NCI-H1417 (cell line): ENCODE measurements at places on chromosomes 5 and 9.
A peak's percentile ranks its signal among the peaks of the same experiment; 100 is the strongest.

GRCh38 chr9:272251-273213 is 57.9 kb downstream of the DOCK8 start:
- no peak for DNase-seq

- no peak for DNase-seq
Measured at GRCh38 chr5:77139001-77139400, 51.9 kb upstream of the ZBED3 start.

DNA sequence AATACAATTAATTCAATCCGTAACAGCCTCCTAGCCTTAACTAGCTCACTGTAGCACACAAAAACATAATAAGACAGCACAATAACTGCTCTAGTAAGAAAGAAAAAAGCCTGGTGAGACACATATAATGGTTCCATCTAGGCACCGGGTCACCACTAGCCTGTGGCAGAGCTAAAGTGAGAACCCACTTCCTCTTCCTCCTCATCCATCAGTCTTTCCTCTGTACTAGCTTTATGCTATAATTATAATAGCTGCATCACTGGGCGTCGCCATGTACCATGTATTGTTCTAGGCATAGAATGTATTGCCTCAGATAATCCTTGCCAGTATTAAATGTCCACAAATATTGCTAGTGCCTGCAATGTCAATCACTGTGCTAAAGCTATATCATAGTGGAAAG is 23.1 kb downstream of the ADRB2 start:
- DNase-seq: no peak

DNA sequence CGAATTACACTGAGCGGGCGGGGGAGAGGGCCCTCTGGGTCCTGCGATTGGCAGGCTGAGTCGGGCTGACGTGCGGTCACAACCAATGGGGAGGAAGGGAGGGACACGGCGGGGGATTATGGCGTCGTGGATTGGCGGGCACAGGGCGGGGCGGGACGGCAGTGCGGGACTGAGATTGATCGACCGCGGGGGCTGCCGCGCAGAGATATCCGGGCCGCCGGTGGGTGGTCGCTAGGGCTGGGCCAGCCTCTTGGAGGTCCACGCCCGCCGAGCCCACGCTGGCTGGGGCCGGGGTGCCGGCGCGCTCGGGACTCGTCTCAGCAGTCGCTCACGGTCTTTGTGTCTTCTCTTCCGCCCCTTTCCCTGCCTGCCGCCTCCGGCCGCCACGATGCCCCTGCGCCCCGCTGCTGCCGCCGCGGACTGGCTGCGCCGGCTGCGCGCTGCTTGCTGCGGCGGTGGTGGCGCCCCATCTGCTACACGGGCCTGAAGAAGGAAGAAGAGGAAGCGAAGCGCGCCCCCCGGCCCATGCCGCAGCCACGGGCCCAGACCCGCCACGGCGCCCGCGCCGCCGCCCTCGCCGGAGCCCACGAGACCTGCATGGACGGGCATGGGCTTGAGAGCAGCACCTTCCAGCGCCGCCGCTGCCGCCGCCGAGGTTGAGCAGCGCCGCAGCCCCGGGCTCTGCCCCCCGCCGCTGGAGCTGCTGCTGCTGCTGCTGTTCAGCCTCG is at the start of gene RGMB:
TSS of gene RGMB (plus strand) at position 200 of the 728 bp plus-strand sequence. CDS start at position 608, 408 bp downstream.
- DNase-seq: peak; percentile 97

DNA sequence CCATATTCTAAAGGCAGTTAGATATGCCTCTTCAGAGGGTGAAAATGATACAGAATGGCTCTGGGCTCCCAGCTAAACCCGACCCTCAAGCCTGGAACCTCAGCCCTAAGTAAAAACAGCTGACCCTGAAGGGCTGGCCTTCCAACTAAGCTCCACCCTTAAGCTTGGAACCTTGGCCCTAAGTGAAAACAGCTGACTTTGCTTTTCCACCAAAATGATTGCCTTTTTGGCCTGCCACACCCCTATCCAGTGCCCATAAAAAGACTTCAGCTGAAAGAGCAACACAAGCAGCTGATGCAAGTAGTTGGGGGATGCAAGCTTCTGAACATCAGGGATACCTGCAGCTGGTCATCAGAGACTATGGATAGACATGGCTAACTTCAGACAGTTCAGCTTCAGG is 647.4 kb upstream of the SGCD start:
- no peak for DNase-seq

DNA sequence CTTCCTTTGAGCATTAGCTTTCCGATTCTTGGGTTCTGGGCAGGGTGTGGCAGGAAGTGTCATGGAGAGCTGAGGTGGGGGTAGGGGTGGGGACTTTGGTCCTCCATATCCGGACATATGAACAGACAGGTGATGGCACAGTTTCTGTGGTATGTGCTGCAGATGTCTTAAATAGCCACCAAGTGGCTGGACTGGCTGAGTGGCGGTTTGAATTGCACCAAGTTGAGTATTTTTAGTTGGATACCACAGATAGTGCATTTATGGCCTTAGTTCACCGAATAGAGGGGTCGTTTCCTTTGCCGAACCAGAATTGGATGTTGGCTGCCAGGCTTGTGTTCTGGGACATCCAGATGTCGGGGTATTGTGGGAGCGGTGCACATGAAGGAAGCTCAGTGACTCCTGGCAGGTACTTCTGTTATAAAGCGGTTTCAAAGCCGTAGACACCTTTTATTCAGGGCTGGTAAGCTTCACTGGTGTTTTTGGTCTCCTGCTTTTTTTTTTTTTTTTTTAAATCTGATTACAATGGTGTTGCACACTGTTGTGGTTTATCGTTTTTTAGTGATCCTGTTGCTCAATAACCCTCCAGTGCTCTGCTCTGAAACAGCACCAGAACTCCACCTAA is 15.1 kb upstream of the TNFAIP8 start:
- DNase-seq: no peak

GRCh38 chr5:65651144-65651543 is 26.3 kb downstream of the SHLD3 start:
- no peak for DNase-seq

- DNase-seq: no peak
Measured at GRCh38 chr5:160805376-160805775, 46.6 kb downstream of the ATP10B start.

DNA sequence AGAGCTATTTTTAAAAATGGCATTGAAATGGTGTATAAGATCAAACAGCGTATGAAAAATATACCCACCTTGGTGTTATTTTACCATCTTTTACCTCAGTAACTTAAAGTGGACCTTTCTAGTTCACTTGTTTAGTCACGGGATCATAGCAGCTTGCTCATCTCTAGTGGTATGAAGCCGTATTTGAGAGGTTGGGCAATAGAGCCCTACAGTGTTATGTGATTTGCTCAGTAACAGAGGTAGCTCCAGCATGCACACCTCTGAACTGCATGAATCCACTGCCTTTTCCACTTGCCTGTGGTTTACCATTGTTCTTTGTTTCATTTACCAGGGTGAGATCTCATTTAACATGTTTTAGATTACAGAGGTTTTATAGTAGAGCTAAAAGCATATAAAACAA is 134.4 kb downstream of the ATG10 start:
- no peak for DNase-seq

DNA sequence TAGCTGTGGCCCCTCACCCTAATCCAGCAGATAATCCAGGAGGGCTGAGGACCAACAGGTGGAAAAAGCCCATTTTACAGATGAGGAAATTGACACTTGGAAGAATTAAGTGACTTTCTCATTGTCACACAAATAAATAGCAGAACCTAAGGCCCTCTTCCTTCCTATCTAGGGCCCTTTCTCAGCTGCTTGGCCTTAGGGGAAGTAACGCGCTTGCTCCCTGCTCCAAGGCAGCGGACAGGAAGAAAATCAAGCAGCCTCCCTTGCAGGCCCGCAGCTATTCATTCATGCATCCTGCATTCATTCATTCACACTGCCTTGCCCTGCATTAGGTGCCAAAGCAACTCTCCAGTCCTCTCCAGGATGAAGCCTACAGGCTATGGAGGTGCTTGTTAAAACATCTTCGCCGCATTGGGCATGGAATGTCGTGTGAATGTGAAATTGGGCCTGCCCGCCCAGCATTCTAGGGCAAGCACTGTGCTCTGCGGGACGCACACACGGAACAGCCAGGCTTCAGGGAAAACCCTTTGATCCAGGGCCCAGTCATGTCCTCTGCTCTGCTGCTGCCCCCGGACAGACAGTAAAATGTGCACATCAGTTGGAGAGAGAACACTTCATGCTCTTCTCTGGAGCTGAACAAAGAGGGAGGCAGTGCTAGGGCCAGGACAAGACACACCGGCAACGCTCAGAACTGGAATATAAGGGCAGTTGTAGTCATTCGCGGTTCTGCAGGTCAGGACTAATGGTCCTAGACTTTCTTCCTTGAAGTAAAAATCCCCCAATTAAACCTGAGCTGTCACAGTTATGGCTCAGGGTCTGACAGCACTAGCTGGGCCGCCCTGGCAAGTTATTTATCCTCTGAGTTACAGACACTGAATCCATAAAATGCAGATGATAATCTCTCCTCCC is 166.0 kb downstream of the COL23A1 start:
- no peak for DNase-seq

GRCh38 chr5:99010294-99010693 is 81.5 kb upstream of the CHD1 start:
- no peak for DNase-seq

DNA sequence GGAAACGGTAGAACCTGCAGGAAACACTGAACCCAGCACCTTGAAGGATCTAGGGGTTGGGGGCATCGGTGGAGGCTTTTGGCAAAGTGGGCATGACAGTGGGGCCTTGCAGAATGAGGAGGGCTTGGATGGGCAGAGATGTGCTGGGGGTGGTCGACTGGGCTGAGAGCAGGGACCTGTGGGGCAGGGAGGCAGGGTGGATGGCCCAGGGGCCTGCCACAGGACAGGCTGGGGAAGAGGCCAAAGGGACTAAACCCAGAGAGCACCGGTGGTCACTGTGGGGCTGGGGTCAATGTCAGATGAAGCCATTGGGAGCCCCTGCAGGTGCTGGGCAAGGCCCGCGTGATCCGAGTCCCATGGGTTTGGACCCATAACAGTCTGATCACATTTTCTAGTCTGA is 175.3 kb downstream of the DAB2IP start:
- no peak for DNase-seq

DNA sequence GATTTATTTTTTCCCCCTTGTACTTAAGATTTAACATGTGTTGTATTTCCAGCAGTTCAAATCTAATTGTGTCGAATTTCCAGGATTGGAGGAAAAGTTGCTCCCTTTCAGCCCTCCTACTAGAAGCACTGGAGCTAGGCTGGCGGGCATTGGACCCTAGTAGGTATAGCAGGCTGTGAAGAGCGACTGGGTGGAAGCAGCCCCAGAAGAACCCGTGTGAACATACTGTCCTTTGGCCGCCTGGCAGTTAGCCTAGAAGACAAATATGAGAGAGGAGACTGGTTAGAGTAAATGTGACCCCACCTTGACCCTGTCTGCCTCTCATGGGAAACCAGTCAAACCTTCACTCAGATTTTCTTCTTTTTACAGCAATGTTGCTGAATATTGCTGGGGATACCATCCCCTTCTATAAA is 13.9 kb downstream of the ALDOB start:
- DNase-seq: no peak
